Skeletal muscle cell (primary cell): ENCODE measurements at places on chromosomes 1 and 21.

DNA sequence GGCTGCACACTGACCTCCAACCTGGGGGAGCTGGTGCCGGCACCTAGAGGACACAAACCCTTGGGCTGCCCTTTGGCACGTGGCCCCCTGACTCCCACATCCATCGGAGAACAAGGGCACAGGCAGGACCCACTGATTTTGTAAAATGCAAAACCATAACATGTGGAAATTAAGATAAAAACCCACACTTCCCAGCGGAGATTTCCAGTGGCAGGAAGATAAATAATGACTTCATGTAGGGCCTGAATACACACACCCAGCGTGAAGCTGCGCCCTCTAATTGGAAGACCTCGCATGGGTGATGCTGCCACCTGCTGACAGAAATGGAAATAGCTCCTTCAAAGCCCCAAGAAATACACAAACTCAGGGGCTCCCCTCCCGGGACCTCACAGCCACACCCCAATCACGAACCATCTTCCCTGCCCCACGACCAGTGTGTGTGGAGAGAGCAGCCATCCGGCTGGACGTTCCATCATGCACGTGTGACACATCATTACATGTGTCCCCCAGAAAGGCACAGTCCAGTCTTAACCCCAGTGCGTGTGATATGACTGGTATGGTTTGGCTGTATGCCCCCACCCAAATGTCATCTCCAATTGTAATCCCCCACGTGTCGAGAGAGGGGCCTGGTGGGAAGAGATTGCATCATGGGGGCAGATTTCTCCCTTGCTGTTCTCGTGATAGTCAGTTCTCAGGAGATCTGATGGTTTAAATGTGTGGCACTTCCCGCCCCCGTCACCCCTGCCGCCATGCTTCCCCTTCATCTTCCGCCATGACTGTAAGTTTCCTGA, 5.7 kb upstream of the TPRG1L start:
- DNase-seq: peak; percentile 39

DNA sequence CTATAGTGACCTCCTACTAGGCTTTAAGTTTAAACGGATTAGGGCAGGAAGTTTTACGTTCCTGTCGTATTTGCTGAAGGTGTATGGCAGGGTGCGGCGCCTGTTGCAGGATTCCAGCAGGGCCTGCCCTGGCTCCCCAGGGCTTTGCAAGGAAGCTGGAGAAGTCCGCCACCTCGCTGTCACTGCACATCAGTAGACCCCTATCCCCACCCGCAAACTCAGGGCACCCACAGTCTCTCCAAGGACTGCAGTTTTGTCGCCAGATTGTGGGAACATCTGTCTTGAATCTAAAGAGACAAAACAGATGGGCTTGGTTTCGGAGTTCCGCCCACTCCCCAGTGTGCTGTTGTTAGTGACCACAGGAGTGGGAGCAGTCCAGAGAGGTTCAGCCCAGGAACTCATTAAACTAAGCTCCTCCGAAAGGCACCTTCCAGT, 110.8 kb downstream of the CDC7 start:
- DNase-seq: no peak

GRCh38 chr1:57835620-57836019, 411.8 kb upstream of the DAB1 start:
- no peak for DNase-seq

DNA sequence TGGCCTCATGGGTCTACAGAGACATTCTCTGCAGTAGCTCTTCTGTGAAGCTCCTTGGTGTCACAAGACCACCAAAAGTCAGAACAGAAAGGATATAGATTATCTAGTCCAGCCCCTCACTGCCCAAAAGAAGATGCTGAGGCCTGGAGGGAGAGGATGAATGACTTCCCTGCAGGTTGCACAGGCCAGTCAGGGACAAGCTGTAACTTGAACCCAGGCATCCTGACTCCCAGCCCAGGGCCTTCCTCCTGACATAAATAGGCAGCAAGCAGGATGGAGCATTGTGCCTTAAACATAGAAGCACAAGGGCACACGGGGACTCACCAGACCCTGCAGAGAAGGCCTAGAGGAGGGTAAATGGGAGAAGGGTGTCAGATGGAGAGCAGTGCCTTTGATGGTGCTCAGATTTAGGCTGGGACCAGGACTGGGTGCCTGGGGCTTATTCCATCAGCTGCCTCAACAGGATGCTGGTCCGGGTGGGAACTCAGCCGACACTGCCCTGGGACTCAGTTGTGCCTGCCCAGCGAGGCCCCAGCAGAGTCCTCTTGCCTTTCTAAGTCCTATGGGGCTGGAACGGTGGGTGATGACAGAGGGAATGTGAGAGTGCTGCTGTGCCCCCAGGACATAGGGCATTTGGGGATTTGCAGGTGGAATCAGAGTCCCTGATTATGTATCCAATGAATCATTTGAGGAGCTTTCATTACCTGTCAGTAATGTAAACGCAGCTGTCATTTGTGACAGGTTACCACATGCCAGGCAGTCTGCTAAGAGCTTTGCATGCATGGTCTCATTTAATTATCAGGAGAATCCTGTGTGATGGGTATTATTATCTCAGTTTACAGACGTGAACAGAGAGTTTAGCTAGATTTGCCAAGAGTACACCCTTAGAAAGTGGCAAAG, 13.2 kb downstream of the S100A7A start:
- no peak for DNase-seq

GRCh38 chr21:41220208-41220733, 52.3 kb downstream of the BACE2 start:
- no peak for DNase-seq

GRCh38 chr1:43382027-43382779, 7.4 kb downstream of the MED8 start:
- no peak for DNase-seq

GRCh38 chr1:12640237-12640957, 3.5 kb upstream of the AADACL4 start:
- DNase-seq: no peak

GRCh38 chr1:29716306-29716705, 480.0 kb downstream of the PTPRU start:
- DNase-seq: no peak

DNA sequence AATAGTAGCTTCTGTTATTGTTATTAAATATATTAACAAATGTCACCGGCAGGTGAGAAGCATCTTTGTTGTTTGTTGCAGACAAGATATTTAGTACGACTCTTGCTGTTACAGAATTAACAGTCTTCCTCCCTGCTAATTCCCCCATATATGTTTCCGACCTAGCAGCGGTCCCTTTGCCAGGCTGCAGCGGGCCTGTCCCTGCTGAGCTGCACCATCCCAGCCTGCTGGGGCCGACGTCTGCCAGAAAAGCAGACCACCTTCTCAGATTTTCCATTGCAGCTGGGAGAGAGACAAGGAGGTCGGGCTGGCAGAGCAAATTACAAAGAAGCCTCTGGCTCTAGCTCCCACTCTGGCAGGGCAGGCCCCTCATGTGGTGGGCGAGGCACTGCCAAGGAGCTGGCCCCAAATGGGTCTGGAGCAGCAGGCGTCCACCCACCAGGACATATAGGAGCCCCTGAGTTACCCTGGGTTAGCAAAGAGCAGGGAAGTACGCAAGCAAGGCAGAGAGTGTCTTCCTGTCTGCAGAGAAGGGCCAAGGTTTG, 142.7 kb downstream of the FOXD2 start:
- no peak for DNase-seq
